ENCODE measurements at places on chromosomes 6 and 20. TPM values are rescaled to one million over a fixed set of nuclear protein-coding genes. Genes with fewer than 3 reads are reported as not detected.

DNA sequence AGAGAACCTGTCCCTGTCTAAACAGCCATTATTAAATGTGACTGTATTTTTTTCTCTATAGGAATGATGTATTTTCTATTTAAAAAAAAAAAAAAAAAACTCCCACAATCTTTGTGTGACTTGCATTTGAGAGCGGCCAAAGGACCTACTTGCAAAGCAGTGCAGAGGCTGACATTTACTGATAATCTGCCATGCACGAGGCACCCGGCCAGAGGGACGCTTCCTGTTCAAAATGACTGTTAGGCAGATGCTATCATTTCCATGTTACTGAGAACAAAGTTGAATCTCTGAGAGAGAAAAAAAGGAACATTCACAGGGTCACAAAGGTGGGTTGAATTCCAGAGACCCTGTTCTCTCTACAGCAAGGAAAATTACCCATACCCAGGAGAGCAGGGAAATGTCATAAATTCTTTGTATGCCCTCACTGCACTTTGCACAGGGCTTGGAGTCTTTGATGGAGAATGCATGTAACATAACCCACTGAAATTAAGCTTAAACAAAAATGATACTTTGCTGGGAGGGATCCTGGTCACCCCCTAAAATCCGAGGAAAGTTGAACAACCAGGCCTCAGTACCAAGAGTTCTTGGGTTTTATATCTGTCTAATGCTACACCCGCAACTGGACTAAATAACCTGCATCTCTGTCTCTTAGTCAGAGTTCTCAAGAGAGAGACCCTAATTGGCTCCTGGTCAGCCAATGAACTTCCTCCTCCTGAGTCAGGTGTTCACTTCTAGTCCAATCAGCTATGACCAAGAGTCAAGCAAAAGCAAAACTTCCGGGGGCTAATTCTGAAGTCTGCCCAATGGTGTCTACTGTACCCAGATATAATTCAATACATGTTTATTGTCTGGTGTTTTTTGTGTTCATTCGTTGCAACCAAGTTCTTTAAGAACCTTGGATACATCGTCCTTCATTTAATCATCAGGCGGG lies 61.2 kb downstream of the GCLC start:
- no peak for DNase-seq

Gene ATF6B
- total RNA-seq, result 7.9 TPM

DNA sequence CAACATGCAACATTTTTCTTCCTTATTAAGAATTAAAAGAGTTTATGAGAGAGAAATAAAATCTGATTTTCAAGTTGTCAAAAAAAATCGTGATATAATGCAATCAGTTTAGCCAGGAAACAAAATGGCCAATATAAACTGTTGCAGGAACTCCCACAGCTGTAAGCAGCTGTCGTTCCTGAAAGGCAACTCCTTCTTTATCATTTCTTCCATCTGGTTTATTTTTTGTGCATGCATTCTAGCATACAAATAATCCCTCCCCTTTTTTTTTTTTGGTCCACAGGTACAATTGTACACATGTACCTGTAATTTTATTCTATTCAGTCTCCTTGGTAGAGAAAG lies 19.7 kb downstream of the TRAF3IP2 start:
- no peak for DNase-seq

Gene WDR46
- total RNA-seq, result 73.8 TPM

DNA sequence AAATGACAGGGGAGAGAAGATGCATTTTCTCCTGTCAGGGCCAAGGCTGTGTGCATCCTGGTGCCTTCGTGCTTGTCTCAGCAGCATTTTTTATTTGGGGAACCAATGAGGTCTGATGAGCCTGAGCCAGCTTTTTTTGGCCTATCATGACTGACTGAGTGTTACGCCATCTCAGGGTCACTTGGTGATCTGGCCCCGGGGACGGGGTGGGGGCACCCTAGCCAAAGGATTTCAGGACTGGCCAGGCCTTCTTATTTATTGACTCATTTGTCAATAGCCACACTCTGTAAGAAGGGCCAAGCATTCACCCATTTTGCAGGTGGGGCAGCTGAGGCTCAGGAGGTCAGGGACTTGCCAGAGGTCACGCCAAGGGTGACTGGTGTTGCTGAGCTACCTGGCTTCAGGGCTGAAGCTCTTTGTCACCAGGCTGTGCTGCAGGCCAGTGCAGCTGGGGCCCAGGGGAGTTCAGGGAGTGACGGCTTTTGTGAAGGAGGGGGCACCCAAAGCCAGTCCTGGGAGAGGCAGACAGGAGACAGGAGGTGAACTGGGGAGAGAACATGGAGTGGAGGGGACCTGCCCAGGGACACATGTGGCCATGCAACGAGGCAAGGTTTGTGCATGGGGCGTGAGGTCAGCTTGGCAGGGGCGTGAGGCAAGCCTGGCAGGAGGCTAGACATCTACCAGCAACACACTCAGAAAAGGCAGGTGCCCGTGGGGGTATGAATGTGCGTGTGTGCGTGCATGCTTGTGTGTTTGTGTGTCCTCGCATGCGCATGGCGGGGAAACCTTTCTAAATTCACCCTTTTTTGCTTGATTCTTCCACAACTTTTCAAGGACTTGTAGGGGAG lies 31.1 kb downstream of the VSTM2L start:
- no peak for DNase-seq
